Activated CD8-positive, alpha-beta memory T cell treated with anti-CD3 and anti-CD28 coated beads, Interleukin-2, amount 10 ng/mL, durations not matched to agents 7 days and 5 days (primary cell): ENCODE measurements at places on chromosomes 11 and 22. TPM values are rescaled to one million over a fixed set of nuclear protein-coding genes. Genes with fewer than 3 reads are reported as not detected.
A peak's percentile ranks its signal among the peaks of the same experiment; 100 is the strongest.

GRCh38 chr22:41838842-41839618 is 6.1 kb downstream of the SREBF2 start:
- H3K4me3 ChIP-seq, result no peak overlapping the region

DNA sequence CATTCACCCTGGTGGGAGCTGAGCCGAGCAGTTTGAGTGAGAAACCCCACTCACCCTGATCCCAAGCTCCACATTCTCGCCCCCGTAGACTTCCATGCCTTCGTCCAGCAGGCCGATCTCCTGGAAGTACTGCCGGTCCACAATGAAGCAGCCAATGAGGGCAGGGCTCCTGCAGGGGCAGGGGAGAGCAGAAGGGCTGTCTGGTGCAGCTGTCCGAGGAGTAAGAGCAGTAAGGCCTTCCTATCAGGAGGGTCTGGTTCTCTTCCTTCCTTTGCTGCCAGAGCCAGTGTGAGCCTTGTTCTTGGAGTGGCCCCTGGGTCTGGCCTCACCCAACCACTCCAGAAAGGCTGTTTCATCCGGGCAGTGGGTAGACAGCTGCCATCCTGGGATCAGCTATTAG is 19.4 kb upstream of the CSNK2A3 start:
- no peaks in the 10 kb centered on the region for H3K27me3 ChIP-seq
- H3K27ac ChIP-seq, result no peak overlapping the region
- no peaks in the 10 kb centered on the region for H3K4me1 ChIP-seq

DNA sequence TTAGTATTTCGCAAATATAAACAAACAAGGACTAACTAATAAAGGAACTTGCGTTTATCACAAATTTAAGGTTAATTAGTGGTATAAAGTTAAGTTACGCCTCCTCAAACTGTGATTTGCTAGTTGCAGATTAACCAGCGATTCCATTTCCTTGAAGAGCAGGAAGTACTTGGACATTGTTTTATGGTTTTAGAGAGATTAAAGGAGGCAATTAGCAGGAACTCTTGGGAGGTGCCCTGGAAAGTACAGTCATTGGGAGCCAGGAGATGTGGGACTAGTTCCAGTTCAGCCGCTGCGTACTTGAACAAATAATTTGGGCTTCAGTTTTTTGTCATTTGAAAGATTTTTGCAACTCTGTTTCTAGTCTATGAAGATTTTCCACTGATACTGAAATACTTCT is 3.3 kb downstream of the FAM118B start:
- H3K4me1 ChIP-seq, result peaks cover 49% of the 10 kb centered on the region
- H3K4me3 ChIP-seq, result no peak overlapping the region
- H3K27ac ChIP-seq, result no peak overlapping the region
- peaks cover 1% of the 10 kb centered on the region for H3K36me3 ChIP-seq

- peak overlapping the region; percentile 7 for H3K27ac ChIP-seq
- H3K36me3 ChIP-seq, result peaks cover 58% of the 10 kb centered on the region
- no peaks in the 10 kb centered on the region for H3K27me3 ChIP-seq
- peaks cover 60% of the 10 kb centered on the region for H3K4me1 ChIP-seq
- DNase-seq, result no peak
Measured at GRCh38 chr11:102416976-102417375, 35.6 kb downstream of the TMEM123 start.

GRCh38 chr11:58957922-58958321 is 18.6 kb downstream of the GLYATL1 start:
- H3K27me3 ChIP-seq, result peaks cover 14% of the 10 kb centered on the region
- no peak overlapping the region for H3K27ac ChIP-seq
- DNase-seq, result no peak
- H3K36me3 ChIP-seq, result no peaks in the 10 kb centered on the region

GRCh38 chr11:81963018-81963417 is 770.6 kb downstream of the FAM181B start:
- DNase-seq, result no peak
- no peak overlapping the region for H3K27ac ChIP-seq
- peaks cover 16% of the 10 kb centered on the region for H3K4me1 ChIP-seq
- H3K27me3 ChIP-seq, result no peaks in the 10 kb centered on the region
- H3K4me3 ChIP-seq, result no peak overlapping the region
- no peaks in the 10 kb centered on the region for H3K36me3 ChIP-seq

FDXACB1 gene
- total RNA-seq, result 7.1 TPM

PELI3 gene
- total RNA-seq, result 5.7 TPM
